NCI-H1048 (cell line): ENCODE measurements at places on chromosomes 12 and 14.

DNA sequence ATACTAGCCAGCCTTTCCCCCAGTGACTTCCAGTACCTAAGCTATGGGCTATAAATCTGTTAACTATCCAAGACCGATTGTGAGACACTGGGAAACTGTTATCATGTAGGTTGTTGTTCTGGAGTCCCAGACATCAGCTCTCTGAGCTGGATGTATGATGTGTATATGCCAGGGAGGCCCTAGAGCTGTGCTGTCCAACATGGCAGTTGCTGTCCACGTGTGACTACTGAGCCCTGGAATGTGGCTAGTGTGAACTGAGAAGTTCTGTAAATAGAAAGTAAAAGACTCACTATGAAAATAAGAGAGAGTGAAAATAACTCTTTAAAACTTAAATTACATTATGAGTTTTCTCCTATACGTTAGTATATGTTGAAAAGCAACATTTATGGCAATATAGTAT lies 755.8 kb upstream of the FBXO33 start:
- no peak for DNase-seq

GRCh38 chr14:23175823-23176222 lies 7.6 kb downstream of the SLC7A8 start:
- DNase-seq, result no peak

DNA sequence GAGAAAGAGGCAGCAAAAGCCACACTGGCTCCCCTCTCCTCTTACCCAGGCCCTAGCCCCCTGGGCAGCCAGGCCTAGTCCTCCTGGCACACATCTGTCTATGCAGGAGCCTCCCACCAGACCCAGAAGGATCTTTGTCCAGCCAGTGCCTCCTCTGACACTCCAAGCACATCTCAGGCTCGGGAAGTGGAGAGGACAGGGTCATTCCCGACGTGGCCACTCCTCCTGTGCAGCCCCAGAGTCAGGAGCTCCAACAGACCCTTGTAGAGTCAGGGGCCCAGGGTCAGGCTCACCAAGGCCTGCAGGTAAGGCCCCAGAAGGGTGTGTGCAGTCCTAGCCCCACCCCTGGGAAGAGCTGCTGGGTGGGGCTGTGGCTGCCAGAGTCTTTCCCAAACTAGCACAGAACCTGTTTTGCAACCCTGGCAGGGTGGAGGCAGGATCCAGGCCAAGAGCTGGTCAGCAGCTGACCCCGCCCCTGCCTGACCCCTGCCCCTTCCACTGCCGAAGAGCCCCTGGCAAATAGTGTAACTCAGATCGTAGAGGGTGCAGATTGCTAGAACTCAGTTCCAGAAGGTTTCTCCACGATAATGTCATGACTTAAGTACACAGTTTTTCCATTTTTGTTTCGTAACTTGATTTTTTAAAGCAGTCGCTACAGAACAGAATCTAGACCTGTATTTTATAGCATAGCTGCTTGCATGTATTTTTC lies 26.6 kb upstream of the PNMA1 start:
- DNase-seq, result no peak

GRCh38 chr12:75317784-75318183 lies 12.3 kb downstream of the CAPS2 start:
- DNase-seq, result no peak

DNA sequence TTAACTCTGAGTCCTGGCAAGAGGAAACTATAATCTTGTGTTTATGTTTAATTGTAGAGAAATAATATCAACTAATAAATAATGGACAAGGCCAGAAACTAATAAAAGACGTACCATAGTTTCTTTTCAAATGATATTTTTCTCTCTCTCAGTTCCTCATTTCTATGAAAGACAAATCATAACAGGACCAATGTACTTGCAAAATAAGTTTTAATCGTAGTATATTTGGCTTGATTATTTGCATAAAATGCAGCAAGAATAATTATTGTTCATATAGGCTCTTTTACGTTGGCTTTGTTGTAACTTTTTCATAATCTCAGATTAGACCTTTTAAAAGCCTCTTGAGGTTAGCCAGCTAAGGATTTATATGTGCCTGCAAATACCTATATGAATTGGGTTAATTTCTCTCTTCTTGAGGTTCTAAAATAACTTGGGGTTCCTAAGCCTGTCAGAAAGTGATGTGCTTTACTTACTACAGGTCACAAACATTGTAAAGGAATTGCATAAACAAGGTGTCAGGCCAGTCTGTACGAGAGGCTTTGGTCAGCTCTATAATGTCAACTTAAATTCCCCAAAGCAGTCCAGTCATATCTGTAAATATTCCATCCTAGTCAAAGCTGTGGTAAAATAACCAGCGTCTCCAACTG lies 152.8 kb upstream of the PTPRQ start:
- no peak for DNase-seq

GRCh38 chr14:104155513-104155912 lies 17.1 kb downstream of the KIF26A start:
- no peak for DNase-seq

DNA sequence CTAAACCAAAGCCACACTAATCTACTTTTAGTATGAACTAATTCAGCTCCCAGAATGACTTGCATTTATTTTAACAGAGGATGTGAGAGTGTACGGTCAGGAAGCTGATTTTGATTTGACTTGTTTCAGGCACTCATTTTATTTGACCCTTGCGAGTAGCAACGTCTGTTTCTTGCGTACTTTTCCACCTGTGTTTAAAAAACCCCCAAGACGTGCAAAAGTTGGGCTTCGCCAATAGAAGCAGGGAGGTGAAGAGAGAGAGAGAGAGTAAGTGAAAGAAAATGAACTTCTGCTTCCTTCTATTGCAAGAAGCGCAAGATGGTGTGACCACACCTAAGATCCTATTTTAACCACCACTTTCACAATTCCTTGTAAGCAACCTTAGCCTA lies 6.7 kb upstream of the SLC15A4 start:
- DNase-seq, result no peak

DNA sequence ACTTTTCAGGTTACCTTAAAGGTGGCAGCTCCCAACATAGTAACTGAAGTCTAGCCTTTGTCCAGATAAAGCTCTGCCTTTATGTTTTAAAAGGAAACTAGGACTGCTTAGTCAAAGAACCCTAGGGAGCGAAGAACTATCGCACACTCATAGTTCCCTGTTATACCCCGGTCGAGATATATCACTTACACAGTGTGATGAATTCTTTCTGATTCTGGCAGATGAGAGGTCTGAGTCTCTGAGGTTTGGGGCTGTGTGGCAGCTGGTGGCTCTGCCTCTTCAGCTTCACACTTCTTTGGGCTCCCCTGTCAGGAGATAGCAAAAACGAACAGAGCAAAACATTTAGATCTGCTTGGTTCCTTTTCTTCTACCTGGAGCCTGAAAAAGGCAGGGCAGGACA lies 17.0 kb downstream of the ACIN1 start:
- DNase-seq, result no peak

- no peak for DNase-seq
These were observed 5.8 kb downstream of the JDP2 start for GRCh38 chr14:75433631-75434071.

- DNase-seq, result no peak
These were observed 79.8 kb upstream of the CFL2 start for GRCh38 chr14:34794217-34794616.

GRCh38 chr12:105100998-105101397 lies 6.5 kb upstream of the WASHC4 start:
- DNase-seq, result no peak

DNA sequence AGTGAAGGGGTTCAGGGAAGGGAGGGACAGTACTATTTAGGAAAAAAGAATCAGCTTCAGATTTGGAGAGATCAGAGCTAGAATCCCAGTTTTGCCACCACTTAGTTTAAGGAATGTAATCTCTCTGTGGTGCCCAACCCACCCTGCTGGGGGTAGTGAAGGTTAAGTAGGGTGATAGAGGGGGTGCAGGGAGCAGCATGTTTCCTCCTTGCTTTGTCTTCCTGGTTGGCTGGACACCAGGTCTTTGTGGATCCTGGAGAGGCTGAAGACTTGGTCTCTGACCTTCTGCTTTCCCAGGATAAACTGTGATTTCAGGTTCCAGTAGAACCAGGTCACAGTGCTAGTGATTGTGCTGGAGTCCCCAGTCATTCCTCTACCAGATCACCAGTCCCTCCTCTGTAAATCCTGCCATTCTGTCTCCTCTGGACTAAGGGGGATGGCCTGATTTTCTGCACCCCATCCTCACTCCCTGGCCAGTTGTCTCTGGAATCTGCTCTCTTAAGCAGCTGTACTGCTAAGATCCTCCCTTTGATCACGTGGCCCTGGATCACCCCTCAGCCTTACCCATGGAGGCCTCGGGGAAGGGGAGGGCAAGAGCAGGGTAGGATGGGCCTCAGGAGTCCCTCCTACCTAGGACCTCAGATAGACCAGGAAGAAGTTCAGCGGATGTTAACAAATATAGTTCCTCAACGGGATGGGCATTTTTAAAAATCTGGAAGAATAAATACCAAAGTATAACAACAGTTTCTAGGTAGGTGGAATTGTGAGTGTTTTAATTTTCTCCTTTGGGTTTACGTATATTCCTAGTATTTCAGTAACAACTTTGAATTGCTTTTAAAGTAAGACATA lies 3.1 kb downstream of the MAP3K12 start:
- no peak for DNase-seq

- peak; percentile 6 for DNase-seq
These were observed 1.6 kb downstream of the SIX4 start for GRCh38 chr14:60722357-60723115.

- DNase-seq, result no peak
These were observed 30.3 kb downstream of the TXNDC16 start for GRCh38 chr14:52522033-52522432.

DNA sequence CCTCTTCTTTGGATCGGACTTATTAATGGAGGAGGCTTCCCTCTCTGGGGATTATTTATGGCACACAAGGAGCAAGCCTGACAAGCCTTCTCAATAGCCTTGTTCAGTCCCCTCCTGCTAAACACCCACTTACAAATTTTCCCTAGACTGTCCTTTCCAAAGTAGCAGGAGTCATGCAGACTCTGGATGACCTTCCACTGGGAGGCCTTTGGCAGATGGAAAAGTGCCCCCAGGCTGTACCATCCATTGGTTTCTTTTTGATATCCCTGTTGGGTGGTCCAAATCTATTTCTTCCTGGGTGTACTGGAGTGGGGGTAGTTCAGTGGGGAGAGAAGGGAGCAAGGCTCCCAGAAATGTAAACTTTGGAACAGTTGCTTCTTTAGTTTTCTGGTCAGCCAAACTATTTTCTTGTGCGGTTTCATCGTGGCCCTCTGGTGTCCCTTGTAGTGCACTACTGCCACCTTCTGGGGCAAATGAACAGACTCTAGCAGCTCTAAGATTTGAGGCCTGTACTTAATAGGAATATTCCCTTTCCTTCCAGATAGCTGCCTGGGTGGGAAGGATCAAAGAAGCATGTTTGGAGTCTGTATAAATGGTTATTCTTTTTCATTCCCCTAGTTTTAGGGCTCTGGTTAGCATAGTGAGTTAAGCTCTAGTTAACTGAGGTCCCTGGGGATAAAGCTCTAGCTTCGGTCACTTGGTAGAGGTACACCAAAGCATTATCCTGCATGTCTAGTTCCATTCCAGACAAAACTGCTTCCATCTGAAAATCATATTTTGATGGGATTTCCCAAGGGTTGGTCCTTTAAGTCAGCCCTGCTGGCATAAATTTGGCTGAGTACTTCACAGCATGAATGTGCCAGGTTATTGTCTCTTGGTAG lies 409.5 kb downstream of the SLC6A15 start:
- no peak for DNase-seq

GRCh38 chr14:56587701-56588100 lies 8.1 kb downstream of the TMEM260 start:
- DNase-seq, result no peak

- no peak for DNase-seq
These were observed 118.6 kb downstream of the LMNTD1 start for GRCh38 chr12:25434515-25434914.

DNA sequence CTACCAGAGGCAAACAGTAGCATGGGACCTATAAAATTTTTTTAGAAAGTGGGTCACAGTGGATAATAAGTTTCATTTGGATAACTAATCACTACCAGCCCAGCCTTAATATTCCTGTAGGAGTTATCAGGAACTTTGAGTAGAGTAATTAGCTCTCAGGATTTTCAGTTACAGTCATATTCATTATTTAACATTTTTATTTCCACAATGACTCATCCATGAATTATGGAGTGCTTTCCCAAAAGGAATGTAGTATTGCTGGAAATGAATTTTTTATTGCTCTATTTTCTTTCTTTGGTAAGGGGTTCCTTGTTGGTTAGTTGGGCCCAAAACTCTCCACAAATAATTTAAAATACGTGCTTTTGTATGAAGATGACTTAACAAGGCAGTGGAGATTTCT lies 53.7 kb downstream of the ERC1 start:
- no peak for DNase-seq

- no peak for DNase-seq
These were observed 926.8 kb downstream of the LRFN5 start for GRCh38 chr14:42533476-42533875.

- DNase-seq, result no peak
These were observed 5.2 kb upstream of the VDR start for GRCh38 chr12:47909839-47910465.

GRCh38 chr12:123263196-123263817 lies 8.3 kb downstream of the CDK2AP1 start:
- DNase-seq, result no peak

DNA sequence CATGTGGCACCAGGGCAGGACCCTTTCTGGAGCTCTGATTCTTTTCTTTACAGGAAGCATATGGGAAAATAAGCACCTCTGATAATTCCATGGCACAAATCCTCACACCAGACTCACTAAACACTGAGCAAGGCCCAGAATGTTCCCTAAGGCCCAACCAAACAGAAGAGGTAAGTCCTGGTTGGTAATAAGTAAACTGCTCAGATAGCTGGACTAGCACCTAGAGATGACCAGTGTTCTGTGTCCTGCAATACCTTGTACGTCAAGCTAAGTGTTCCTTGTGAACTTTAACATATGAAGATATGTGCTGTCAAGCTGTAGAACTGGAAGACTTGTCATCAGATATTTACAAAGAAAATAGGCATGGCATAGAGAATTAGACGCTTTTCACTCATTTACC lies 186.7 kb downstream of the ESR2 start:
- DNase-seq, result no peak

GRCh38 chr14:105863296-105864108 lies 337.1 kb downstream of the TMEM121 start:
- no peak for DNase-seq

DNA sequence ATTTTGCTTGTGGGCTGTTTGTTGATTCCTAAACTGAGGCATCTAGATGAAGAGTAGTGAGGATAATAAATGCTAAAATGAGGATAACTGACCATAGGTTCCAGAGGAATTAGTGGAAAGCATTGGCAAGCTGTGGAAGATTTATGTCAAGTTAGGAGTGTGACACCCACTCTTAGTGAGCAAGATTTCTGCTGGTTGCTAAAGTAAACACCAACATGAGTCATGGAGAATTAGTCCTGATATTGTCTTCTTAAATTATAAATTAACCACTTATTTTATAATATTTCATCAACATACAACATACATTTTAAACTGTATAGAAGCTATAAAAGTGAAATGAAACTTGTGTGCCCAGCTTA lies 328.2 kb downstream of the RPL10L start:
- DNase-seq, result no peak

GRCh38 chr14:105941226-105942166 lies 415.1 kb downstream of the TMEM121 start:
- DNase-seq, result no peak

DNA sequence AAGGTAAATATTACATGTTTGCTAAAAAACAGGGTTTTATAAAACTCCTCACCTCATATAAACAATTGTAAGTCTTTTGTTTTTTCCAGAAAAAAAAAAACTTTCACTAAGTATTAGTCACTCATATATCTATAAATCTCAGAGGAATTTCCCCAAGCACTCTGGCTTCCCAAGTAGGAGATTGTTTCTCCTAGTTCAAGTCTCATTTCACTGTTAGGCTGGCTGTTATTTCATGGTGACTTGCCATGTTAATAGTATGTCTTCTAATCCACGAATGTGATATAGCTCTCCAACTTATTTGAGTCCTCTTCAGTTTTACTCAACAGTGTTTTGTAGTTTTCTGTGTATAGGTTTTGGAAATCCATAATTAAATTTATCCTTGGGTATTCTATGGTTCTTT lies 61.6 kb downstream of the CAPZA3 start:
- DNase-seq, result no peak
